Uterus (tissue), 4 donors: ENCODE measurements at places on chromosomes 1 and 21. TPM values are rescaled to one million over a fixed set of nuclear protein-coding genes. Genes with fewer than 3 reads are reported as not detected.

DNA sequence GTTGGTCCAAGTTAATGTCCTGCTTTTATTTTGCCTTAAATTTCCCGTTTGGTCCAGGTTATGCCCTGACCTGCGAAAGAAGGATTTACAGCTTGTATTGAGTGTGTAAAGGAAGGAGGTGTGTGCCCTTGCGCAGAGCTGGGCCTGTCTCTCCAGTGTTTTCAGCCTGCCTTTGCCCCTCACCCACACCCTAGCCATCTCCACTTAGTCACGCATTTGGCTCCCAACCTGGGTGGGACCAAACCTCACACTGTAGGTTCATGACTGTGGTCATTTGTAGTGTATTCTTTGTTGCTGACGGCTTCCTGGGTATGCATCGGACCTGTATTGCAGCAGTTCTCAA is 572 bp upstream of the SRSF10 start:
- H3K36me3 ChIP-seq: no peaks in the 10 kb centered on the region
- H3K4me3 ChIP-seq: peak overlapping the region; percentile 72
- DNase-seq: peak; percentile 32
- H3K27me3 ChIP-seq: no peaks in the 10 kb centered on the region

- H3K4me3 ChIP-seq: no peak overlapping the region
- H3K4me1 ChIP-seq: no peaks in the 10 kb centered on the region
- no peaks in the 10 kb centered on the region for H3K36me3 ChIP-seq
- no peak for DNase-seq
- no peak overlapping the region for H3K27ac ChIP-seq
Measured at GRCh38 chr1:78286686-78287085, 204.1 kb upstream of the PTGFR start.

GRCh38 chr1:234373959-234374254 is 651 bp downstream of the COA6 start:
- peak overlapping the region; percentile 85 for H3K4me3 ChIP-seq
- no peaks in the 10 kb centered on the region for H3K27me3 ChIP-seq
- no peaks in the 10 kb centered on the region for H3K36me3 ChIP-seq
- peak overlapping the region; percentile 91 for H3K27ac ChIP-seq
- DNase-seq: no peak

- no peaks in the 10 kb centered on the region for H3K4me1 ChIP-seq
- no peaks in the 10 kb centered on the region for H3K27me3 ChIP-seq
- no peak for DNase-seq
Measured at GRCh38 chr1:21217812-21218596, 41.3 kb upstream of the EIF4G3 start.

DNA sequence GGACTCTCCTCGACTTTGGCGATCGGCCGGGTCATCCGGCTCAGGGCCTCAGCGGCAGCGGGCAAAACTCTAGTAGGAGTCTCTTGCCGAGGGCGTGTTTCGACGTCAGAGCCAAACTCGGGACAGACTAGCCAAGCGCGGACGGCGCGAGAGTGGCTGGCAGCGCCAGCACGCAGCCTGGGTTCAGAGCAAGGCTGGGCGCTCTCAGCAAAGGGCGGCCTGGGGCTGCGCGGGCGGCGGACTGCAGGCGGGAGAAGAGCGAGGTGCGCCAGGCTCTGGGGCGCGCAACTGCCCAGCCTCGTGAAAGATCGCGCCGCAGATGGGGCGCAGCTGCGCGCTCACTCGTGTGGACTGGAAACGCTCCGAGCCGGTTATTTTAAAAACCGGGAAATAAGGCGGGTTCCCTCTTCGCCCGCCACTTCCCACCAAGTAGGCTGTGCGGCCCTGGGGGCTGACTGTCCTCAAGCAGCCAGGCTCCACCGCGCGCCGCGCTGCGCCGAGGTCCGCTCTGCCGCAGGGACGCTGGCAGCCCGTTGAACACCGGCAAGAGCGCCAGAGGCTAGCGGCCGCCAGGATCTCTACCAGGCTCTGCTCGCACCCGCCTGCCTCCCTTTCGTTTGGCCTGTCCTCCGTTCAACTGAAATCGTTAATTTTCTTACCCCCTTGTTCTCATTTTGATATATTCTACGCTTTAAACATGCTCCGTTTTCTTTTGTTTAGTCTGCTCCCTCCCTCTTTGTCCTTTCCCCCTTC is 2.4 kb downstream of the ALX3 start:
- no peaks in the 10 kb centered on the region for H3K4me1 ChIP-seq
- no peak for DNase-seq
- no peak overlapping the region for H3K27ac ChIP-seq
- peaks cover 45% of the 10 kb centered on the region for H3K27me3 ChIP-seq
- no peaks in the 10 kb centered on the region for H3K36me3 ChIP-seq
- no peak overlapping the region for H3K4me3 ChIP-seq

DNA sequence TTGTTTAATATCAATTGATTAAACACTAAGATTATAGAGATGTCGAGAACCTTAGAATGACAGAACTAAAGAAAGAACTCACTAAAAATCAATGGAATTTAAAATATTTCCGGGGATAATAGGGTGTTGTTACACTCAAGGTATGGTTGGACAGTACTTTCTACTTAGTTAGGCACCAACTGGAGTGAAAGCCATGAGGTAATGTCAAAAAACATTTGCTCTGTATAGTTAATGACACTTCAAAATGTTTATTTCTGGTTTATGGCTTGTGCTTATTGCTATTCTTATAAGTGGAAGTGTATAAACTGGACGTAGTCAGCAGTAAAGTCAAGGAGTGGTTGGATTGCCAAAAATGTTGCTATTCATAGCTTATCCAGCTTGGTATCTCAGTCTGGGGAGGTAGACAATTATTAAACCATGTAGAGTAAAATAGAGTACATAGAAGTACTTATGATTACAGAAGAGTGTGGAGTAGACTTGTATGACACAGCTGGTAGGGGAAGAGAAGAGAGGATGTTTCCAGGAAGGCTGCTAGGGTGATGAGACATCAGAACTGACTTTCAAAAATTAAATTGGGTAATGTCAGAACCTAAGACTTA is 56.5 kb upstream of the BMP8A start:
- no peak overlapping the region for H3K4me3 ChIP-seq
- no peaks in the 10 kb centered on the region for H3K27me3 ChIP-seq
- H3K4me1 ChIP-seq: no peaks in the 10 kb centered on the region

GRCh38 chr1:50822035-50822776 is 137.9 kb downstream of the FAF1 start:
- H3K27me3 ChIP-seq: no peaks in the 10 kb centered on the region
- no peak overlapping the region for H3K27ac ChIP-seq
- no peaks in the 10 kb centered on the region for H3K36me3 ChIP-seq
- no peaks in the 10 kb centered on the region for H3K4me1 ChIP-seq
- DNase-seq: no peak

GRCh38 chr1:6534248-6534822 is 20.0 kb downstream of the NOL9 start:
- H3K36me3 ChIP-seq: no peaks in the 10 kb centered on the region
- DNase-seq: no peak
- H3K4me1 ChIP-seq: no peaks in the 10 kb centered on the region
- H3K4me3 ChIP-seq: no peak overlapping the region

GRCh38 chr1:221740369-221740992 is 1.4 kb downstream of the DUSP10 start:
- peak overlapping the region; percentile 94 for H3K27ac ChIP-seq
- no peaks in the 10 kb centered on the region for H3K27me3 ChIP-seq
- no peaks in the 10 kb centered on the region for H3K4me1 ChIP-seq
- DNase-seq: no peak
- no peaks in the 10 kb centered on the region for H3K36me3 ChIP-seq
- H3K4me3 ChIP-seq: peak overlapping the region; percentile 64

DNA sequence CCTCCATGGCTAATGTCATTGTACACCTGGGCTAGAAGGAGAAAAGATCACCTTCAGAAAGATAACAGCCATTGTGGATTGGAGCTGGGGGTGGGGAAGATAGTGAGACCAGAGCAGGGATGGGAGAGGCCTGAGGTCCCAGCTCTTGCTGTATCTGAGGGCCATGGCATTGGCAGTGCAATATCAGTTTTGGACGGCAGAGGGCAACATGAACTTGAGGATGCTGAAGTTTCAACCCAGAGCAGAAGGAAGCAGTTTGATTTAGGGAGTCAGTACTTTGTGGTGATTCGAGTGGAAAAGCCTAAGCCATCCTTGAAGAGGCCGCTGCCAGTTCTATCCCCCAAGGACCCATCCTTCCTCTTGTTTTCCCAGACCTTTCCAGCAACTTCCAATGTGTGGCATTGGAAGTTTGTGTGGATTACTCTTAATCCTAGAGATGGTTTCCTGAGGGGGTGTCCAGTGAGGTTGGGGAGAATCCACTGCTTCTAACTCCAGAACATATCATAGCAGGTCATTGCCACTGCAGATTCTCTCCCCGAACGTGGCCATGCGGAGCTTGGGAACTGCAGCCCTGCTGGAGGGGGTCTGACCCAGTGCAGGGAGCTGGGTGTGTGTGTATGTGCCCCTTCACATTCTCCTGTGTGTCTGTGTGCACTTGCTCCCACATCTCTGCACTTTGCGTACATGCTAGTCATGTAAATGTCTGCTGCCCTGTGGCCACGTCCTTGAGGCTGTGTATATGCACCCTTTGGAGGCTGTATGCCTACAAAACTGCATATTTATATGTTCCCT is 24.1 kb downstream of the SLC26A9 start:
- H3K36me3 ChIP-seq: no peaks in the 10 kb centered on the region
- H3K4me1 ChIP-seq: no peaks in the 10 kb centered on the region
- DNase-seq: peak; percentile 69
- H3K27ac ChIP-seq: no peak overlapping the region
- H3K4me3 ChIP-seq: no peak overlapping the region
- no peaks in the 10 kb centered on the region for H3K27me3 ChIP-seq

DNA sequence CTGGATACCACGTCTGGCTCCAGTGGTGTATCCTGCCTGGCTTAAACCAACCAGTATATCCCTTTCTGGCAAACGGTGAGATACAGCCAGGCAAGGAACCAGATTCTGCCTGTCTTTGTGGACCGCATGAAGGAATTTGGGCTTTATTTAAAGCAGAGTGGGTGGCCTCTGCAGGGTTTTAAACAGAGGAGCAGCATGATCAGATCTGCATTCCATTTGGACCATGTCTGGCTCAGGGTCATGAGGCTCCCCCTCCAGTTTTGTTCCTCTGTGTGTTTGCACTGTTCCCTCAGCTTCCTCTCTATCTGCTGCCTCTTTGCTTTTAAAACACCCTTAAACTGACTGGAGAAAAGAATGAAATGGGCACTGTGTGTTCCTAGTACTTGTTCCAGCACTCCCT is 195.0 kb downstream of the GIPC2 start:
- H3K4me3 ChIP-seq: no peak overlapping the region
- no peaks in the 10 kb centered on the region for H3K4me1 ChIP-seq
- DNase-seq: no peak

DNA sequence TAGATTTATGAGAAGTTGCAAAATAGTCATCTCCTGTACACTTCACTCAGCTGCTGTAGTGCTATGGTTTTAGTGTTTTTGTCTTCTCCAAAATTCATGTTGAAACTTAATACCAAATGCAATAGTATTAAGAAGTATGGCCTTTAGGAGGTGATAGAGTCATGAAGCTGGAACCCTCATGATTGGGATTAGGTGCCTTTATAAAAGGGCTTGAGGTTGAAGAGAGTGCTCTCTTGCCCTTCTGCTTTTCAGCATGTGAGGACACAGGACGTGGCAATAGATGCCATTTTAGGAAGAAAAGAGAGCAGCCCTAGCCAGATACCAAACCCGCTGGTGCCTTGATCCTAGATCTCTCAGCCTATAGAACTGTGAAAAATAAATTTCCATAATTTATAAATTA is 87.6 kb downstream of the CTH start:
- no peaks in the 10 kb centered on the region for H3K36me3 ChIP-seq
- H3K4me3 ChIP-seq: no peak overlapping the region
- no peak for DNase-seq
- no peaks in the 10 kb centered on the region for H3K4me1 ChIP-seq
- no peaks in the 10 kb centered on the region for H3K27me3 ChIP-seq
- no peak overlapping the region for H3K27ac ChIP-seq

GRCh38 chr21:42630626-42631025 is 22.8 kb upstream of the PDE9A start:
- H3K4me3 ChIP-seq: no peak overlapping the region
- no peak overlapping the region for H3K27ac ChIP-seq
- no peaks in the 10 kb centered on the region for H3K4me1 ChIP-seq
- H3K36me3 ChIP-seq: no peaks in the 10 kb centered on the region
- DNase-seq: no peak
- no peaks in the 10 kb centered on the region for H3K27me3 ChIP-seq

- H3K27ac ChIP-seq: no peak overlapping the region
- H3K4me1 ChIP-seq: no peaks in the 10 kb centered on the region
- H3K4me3 ChIP-seq: no peak overlapping the region
- no peaks in the 10 kb centered on the region for H3K36me3 ChIP-seq
- no peak for DNase-seq
Measured at GRCh38 chr1:200917291-200917817, 22.7 kb downstream of the INAVA start.

DNA sequence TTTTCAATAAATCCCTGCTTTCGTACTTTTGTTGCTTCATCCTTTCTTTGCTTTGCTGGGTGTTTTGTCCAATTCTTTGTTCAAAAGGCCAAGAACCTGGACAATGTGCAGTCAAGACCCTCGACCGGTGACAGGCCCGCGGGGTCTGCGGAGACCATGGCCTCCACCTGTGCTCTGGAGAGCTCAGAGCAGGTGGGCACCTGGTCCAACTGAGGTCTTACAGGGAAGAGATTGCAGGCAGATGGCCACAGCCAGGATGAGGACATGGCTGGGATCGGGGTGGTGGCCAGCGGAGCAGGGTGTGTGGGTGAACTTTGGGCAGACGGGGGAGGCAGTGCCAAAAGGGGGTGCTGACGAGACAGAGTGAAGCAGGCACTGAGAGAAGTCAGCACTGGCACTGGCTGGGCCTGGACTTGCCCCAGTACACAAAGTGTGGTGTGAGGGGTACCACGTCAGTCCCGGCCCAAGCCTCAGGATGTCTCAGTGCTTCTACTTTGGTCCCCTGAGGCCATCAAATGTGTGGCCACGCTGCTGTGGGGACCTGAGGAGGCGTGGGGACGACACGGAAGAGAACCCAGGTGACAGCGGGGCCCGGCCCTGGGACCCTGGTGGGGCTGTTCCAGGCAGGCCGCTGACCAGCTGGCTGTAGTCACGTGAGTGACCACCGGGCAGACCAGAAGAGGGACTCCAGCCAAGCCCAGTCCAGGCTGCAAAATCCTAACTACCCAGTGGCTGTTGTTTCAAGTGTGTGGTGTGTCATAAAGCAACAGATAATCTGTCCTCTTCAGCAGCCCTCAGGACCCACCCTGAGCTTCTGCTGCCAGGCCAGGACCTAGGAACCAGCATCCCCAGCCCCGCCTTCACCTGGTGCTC is 10.4 kb upstream of the CCDC27 start:
- no peaks in the 10 kb centered on the region for H3K27me3 ChIP-seq
- no peaks in the 10 kb centered on the region for H3K36me3 ChIP-seq
- peaks cover 5% of the 10 kb centered on the region for H3K4me1 ChIP-seq
- no peak overlapping the region for H3K27ac ChIP-seq
- DNase-seq: no peak

GRCh38 chr1:85274969-85275453 is 1.4 kb downstream of the BCL10 start:
- H3K27ac ChIP-seq: peak overlapping the region; percentile 92
- H3K36me3 ChIP-seq: no peaks in the 10 kb centered on the region
- H3K4me3 ChIP-seq: peak overlapping the region; percentile 94
- no peaks in the 10 kb centered on the region for H3K4me1 ChIP-seq
- DNase-seq: no peak

GRCh38 chr1:172203902-172204301 is 216.6 kb upstream of the C1orf105 start:
- no peak overlapping the region for H3K4me3 ChIP-seq
- no peaks in the 10 kb centered on the region for H3K27me3 ChIP-seq
- H3K36me3 ChIP-seq: no peaks in the 10 kb centered on the region
- H3K27ac ChIP-seq: no peak overlapping the region

Gene KLF17
- total RNA-seq: not detected

Gene RUNX3
- total RNA-seq: not detected

Gene U2AF1
- total RNA-seq: 17.9 TPM

Gene SPATA21
- total RNA-seq: not detected

Gene WNT4
- 14.0 TPM for total RNA-seq

Gene OR6K3
- total RNA-seq: not detected

Gene AADACL3
- total RNA-seq: not detected

Gene CHI3L2
- total RNA-seq: 0.69 TPM
